ENCODE measurements at places on chromosomes 13 and 19.

- DNase-seq: no peak
These were observed 960.7 kb upstream of the PCDH9 start for GRCh38 chr13:68190818-68191217.

DNA sequence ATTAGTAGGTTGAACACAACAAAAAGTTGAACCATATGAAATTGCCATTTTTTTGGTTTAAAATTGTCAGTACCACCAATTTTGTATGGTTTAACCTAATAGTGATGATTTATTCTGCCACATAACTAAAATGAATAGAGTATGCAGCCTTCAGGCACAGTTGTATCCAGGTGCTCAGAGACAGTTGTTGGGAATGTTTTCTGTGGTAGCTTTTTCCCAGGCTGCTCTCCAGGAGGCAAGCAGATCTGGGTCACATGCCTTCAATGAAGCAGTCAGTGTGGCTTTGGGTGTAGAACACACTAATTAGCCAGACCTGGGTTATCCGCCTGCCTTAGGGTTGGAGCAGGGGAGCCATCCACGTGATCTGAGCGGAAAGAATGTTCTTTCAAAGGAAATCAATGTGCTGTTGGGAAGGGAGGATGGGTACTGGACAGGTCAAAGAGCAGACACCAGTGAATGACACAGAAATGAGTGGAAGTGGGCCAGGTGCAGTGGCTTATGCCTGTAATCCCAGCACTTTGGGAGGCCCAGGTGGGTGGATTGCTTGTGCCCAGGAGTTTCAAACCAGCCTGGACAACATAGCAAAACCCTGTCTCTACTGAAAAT is 28.6 kb downstream of the MARK4 start:
- DNase-seq: no peak

GRCh38 chr13:55664178-55664577 is 1476.5 kb upstream of the PRR20A start:
- no peak for DNase-seq

DNA sequence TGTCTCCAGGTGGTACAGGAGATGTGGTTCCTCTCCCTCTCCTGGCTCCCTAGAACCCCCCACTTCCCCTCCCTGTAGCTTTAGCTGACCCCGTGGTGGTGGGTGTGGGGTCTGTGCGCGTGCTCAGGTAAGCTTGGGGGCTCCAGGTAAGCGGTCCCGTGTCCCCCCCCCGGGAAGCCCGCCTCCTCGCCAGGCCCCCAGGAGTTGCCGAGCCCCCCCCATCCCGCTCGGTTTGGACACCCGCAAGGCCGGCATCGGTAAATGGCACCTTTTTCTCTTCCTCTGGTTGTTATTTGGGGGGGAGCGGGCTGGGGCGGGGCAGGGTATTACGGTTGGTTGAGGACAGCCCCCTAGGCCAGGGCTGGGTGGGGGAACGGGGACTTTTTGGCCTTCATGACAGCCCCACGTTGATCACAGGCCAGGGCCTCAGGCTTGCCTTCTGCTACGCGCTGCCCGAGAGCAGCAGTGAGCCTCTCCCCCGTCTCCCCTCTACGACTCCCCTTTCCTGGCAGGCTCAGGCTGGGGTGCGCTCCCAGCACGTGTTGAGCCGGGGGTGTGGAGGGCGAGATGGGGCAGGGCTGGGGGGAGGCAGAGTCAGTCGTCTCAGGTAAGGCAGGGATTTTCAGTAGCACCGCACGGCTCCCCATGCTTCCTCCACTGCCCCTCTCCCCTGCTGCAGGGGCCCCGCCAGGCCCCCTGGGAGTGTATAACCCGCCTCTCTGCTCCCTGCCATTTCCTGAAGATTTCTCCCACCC is 10.7 kb upstream of the LIN7B start:
- no peak for DNase-seq

DNA sequence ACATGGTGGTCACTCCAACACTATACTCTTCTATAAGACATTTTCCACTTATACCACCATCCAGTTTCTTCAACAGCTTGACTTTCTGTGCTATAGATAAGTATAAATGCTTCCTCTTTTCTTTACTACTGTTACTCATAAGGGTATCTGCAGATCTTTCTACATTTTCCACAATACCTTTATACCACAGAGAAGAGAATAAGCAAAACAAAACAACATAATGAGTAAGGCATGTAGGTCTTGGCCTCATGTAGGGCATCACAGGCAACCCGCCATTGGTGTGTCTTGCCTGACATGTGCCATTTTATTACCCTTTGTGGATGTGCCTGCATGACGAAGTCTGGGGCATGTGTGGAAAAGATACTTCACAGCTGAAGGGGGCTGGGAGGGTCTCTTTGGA is 265.3 kb upstream of the STARD13 start:
- no peak for DNase-seq
